ENCODE measurements at places on chromosomes 5 and 9.

- DNase-seq, result no peak
These were observed 178.8 kb upstream of the ELL2 start for GRCh38 chr5:96140496-96140895.

- no peak for DNase-seq
These were observed 23.1 kb downstream of the GALNT12 start for GRCh38 chr9:98830554-98830953.

- no peak for DNase-seq
These were observed 679 bp downstream of the B4GALT1 start for GRCh38 chr9:33166231-33167083.

GRCh38 chr5:82169892-82170291 lies 108.3 kb downstream of the RPS23 start:
- no peak for DNase-seq

GRCh38 chr5:124746916-124747790 lies 714 bp upstream of the ZNF608 start:
- DNase-seq, result no peak

DNA sequence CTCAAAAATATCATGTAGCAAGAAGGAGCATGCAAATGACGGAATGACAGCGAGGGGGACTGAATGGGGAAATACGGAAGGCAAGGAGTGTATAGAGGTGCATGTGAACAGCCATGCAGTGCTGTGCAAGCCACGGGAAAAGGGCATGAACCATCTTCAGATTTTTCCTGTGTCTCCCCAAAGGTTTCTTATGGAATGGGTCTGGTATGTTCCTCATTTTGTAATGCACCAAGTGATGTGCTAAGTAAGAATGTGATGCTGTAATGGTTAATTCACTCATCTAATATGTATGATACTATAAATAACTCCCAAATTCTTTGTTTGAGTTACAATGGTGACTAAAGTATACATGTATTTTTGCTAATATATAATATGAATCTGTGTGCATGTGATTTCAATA lies 99.0 kb upstream of the DAB2 start:
- DNase-seq, result no peak

DNA sequence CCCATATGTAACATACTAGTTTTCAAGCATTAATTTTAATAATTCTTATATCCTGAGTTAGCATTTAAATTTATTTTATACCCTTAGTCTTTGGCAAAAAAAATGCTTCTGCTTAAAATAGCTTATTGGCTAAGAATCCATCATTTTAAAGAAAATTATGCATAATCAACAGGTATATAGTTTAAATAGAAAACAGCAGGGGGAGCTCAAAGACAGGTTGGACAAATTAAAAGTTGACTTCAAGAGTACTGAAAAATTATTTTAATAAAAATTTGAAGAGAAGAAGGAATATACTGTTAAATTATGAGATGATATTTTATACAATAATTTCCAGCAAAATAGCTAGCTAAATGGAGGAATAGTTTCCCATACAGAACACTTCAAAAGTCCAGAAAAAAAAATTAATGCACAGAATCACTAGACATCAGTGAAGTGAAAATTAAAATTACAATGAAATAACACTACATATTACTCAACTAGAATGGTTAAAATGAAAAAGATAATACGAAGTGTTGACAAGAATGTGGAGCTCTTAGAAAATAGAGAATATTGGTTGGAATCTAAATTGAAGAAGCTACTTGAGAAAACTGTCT lies 387.1 kb downstream of the PDE4D start:
- DNase-seq, result peak; percentile 13

DNA sequence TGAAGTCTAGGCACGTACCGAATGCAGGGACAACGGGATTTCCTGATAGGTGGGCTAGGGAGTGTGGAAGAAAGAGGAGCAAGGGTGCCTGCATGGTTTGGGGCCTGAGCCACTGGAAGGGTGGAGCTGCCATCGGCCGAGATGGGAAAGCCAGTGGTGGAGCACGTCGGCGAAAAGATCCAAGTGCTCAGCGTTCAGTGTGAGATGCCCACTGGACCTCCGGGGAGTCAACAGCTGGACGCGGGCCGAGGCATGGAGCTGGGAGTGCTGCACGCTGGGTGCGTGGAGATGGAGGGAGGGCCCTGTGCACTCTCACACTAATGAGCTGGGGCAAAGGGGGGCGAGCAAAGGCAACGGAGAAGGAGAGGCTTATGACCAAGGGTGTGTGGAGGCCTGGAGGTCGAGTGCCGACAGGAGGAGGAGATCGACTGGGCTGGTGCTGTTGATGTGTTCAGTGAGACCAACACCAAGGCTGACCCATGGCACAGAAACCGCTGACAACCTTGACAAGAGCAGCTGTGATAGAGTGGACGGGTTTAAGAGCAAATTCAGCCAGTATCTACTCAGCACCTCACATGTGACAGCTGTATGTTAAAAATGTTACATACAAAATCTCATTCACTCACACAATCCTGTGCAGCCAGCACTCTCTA lies 85.7 kb downstream of the STK10 start:
- no peak for DNase-seq

- DNase-seq, result no peak
These were observed 14.1 kb upstream of the IRX4 start for GRCh38 chr5:1896602-1897376.

- DNase-seq, result no peak
These were observed 30.4 kb downstream of the DPYSL3 start for GRCh38 chr5:147479444-147479843.

DNA sequence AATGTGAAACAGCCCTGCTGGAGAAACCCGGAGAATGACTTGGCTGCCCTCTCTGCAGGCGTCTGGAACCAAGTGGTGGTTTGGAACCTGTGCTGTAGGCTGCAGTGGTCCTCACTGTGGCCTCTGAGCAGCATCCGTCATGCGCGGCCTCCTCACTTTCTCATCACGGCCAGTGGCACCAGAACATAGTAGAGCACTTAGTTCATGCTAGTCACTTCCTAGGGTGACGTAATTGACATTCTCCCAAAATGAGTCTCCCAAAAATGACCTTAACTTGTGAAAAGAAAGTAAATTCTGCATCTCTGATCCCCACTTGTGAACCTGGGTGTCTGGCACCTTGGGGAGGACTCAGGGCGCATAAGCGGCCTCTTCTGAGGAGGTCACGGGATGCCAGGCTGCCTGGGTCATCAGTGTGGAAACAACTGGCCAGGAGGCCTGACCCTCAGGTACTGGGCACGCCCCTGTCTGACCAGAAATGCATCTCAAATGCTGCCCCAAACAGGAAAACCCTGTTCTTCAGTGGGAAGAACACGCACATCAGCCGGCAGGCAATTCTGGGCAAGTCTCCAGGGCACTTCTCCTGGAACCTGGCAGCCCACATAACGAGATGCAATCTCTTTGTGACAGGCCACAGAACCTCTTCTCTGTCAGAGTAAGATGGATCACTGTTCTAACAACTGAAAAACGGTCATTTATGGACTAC lies 36.6 kb upstream of the SPTLC1 start:
- no peak for DNase-seq

- no peak for DNase-seq
These were observed 8.3 kb downstream of the KLHL3 start for GRCh38 chr5:137727623-137728022.

- DNase-seq, result no peak
These were observed 1850.9 kb upstream of the NUDT12 start for GRCh38 chr5:105413406-105413990.

GRCh38 chr9:69771775-69772418 lies 12.1 kb upstream of the PTAR1 start:
- no peak for DNase-seq

- DNase-seq, result no peak
These were observed 62.1 kb downstream of the ZSWIM6 start for GRCh38 chr5:61394078-61394704.

- DNase-seq, result no peak
These were observed 3.1 kb upstream of the DOCK8 start for GRCh38 chr9:211557-211956.

GRCh38 chr9:92685022-92685421 lies 15.1 kb upstream of the IPPK start:
- no peak for DNase-seq

DNA sequence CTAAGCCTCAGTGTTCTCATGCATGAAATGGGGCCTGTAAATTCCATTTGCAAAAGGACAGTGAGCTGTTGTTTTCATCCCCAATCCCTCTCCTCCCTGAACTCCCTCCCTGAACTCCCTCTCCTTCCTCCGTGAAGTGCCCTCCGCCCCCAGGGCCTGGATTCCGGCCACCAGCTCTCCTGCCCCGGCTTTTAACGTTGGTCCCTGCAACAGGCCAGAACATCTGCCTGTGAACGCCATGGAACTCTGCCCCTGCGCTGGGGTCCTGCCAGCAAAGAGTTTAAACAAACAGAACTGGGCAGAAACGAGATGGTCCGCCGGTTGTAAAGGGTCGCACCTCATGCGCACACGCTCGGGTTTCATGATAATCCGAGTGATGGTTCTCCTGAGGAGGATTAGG lies 62.4 kb downstream of the SMIM23 start:
- no peak for DNase-seq

DNA sequence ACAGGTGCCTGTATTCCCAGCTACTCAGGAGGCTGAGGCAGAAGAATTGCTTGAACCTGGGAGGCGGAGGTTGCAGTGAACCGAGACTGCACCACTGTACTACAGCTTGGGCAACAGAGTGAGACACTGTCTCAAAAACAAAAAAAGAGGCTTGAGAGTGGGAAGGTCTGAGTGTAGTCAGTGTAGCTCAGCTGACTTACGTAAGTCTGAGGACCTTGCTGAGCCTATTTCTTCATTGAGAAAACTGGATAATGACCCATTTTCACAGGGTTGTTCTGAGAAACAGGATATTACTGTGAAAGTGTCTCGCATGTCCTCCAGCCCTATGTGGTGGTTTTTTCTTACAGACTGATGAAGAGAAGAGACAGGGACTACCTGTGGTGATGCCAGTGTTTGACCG lies 66.7 kb downstream of the WDR41 start:
- no peak for DNase-seq

DNA sequence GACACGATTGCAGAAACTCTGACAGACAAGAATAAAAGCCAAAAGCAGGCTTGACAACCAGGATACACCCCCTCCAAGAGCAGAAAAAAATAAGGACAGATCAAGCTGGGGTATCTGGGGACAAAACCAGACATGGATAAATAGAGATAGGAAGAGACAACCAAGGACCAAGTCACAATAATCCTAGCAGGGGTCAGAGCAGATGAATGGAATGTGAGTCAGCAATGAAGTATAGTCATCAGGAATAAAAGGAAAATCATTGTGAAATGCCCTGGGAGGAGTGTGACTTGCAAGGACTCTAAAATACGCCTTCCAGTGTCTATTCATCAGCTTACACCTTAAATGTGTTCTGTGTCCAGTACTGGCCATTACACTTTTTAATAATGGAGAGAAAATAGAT lies 206.8 kb downstream of the CAAP1 start:
- DNase-seq, result no peak

GRCh38 chr5:132020568-132021339 lies 9.3 kb upstream of the ACSL6 start:
- DNase-seq, result no peak

GRCh38 chr5:11064763-11065450 lies 303.9 kb upstream of the DAP start:
- no peak for DNase-seq

DNA sequence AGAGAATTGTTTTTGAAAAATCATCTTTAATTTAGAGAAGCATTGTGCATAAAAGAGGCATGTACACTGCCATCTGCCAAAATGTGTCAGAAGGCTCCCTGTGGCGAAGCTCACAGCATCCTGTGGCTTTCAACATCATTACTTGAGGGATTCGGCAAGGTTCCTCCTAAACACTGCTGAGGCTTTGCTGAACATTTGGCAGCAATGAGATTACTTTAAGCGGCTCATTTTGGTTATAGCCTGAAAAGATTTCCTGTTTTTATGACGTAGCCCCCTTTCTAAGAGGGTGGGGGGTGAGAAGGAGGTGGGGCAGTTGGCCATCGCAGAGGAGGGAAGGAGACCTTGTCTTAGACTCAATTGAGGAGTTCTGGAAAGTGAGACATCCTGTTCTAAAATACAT lies 469.4 kb downstream of the RASEF start:
- no peak for DNase-seq

DNA sequence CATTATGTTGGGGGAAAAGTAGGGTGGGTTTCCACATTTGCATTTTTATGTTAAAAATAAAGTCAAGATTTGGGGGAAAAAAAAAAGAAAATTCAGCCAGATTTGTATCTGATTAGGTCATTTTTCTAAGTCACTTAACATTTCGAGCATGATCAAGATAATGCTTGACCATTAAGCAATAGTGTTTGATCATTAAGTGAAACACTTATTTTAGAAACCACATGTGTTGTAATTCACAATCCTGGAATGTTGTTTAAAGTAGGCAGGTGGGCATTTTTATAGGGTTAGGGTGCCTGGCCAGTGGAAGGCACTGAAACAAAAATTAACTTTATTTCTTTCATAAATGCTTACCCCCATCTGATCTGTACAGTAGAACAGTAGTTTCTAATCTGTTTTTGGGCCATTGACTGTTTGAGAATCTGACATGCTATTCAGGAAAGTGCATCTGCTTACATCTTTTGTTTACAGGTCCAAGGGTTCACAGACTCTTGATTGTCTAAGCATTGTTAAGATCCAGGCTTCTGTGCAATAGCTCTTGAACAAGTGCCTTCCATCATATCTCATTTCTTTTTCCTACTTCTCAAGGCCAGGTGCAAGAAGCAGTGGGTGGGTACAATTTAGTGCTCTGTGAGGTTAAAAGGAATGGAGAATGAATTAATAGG lies 9.1 kb downstream of the ZCCHC9 start:
- no peak for DNase-seq

- no peak for DNase-seq
These were observed 159.7 kb upstream of the TLX3 start for GRCh38 chr5:171149333-171149732.

GRCh38 chr9:5938449-5938848 lies 47.8 kb downstream of the MLANA start:
- DNase-seq, result no peak

- peak; percentile 15 for DNase-seq
These were observed 28.7 kb downstream of the DNAJC21 start for GRCh38 chr5:34957857-34958690.

GRCh38 chr9:112890106-112891081 lies at the start of gene SLC46A2:
SLC46A2 (minus strand) TSS chr9:112890876; CDS start chr9:112890681, 195 bp downstream.
- DNase-seq, result no peak

DNA sequence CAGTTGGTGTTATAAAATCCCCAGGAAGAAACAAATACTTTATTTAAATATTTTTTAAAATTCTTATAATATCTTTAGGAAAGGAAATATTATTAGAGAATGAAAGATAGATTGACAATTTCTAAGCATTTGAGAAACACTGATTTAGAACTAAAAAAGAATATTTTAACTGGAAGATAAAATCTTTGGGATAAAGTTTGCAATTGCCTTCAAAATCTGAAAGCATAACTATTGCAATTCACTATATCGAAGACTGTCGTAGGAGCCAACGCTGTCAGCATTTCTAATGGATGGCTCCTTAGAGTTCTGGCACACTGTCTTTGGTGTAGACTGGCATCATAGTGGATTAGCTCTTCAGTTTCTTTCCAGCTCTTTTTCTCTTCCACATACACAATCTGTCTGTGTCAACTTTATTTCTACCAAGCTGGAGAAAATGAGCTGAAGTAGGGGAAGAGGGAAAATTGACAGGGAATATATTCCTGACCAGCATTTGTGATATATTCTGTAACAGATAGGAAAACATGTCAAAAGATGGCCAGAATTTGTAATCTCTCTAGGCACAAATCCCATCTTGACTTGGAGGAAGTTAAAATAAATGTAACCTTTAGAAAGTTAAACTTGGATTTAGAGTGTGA lies 1561.4 kb downstream of the MAT2B start:
- no peak for DNase-seq

GRCh38 chr5:32474209-32474854 lies 29.8 kb upstream of the ZFR start:
- no peak for DNase-seq

- DNase-seq, result no peak
These were observed 124.1 kb upstream of the RETREG1 start for GRCh38 chr5:16740811-16741392.

GRCh38 chr5:174329738-174330137 lies 284.2 kb downstream of the NSG2 start:
- DNase-seq, result no peak

Data from AML-193 (cell line).